ENCODE measurements at places on chromosomes 11 and 22.

GRCh38 chr11:69306821-69307220 lies 12.9 kb downstream of the MYEOV start:
- no peak for DNase-seq

DNA sequence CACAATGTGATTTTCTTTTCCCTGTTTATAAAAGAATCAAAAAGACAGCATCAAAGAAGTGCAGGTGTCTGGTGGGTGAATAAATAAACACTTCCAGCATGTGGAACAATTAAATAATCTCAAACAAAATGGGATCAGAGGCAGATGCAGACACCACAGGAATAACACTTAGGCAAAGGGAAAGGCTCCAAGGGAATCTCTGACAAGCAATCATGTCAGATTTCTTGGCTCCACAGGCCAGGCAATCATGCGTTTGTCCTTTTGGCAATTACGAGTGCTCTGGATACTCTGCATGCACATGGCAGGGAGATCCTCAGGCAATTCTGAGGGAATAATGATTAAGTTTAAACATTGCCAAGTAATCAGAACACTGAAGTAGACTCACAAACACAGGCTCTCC lies 403.5 kb upstream of the LUZP2 start:
- no peak for DNase-seq

DNA sequence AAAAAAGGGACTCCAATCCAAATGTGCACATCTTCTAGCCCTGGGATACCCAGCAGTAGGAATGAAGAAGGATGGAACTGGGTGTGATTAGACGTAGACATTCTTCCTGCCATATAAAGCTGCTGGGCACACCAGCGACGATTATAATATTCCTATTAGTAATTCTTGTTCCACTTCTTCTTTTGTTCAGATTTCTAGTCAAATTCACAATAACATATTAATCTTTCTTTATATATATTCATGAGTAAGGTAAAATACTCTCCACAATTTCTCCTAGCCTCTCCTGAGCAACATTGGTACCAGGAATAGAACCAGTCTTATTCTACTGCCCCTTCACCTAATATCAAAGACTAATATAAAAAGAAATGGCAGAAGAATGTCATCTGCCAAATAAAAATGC lies at the start of gene OR52E8:
TSS of gene OR52E8 (minus strand) at position 101 of the 400 bp plus-strand sequence. CDS start at position 101, 0 bp downstream.
- DNase-seq, result no peak

DNA sequence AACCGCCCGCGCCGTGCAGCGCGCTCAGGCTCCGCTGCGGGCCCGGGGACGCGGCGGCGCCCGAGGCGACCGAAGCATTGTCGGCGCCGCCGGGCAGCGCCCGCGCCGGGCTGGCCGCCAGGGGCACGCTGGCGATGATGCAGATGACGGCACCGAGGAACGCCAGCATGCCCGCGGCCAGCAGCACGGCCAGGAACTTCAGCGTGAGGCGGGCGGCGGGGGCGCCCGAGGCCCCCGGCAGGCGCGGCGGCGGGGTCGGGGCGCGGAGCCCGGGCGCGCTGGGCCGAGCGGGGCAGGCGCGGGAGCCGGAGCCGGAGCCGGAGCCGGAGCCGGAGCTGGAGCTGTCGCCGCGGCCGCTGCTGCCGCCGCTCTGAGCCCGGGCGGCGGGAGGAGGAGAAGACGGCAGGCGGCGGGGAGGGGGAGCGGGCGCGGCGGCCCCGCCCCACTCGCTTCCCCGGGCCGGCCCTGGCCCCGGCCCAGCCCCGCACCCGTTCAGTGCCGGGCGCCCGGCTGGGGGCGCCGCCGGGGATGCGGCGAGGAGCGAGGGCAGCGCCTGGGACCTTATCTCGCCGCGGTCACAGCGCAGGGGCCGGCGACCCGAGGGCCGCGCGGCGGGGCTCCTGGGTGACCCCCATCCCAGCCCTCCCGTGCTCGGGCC lies at the start of gene NPTXR:
TSS of gene NPTXR (minus strand) at position 372 of the 658 bp plus-strand sequence.
- DNase-seq, result peak; percentile 56

DNA sequence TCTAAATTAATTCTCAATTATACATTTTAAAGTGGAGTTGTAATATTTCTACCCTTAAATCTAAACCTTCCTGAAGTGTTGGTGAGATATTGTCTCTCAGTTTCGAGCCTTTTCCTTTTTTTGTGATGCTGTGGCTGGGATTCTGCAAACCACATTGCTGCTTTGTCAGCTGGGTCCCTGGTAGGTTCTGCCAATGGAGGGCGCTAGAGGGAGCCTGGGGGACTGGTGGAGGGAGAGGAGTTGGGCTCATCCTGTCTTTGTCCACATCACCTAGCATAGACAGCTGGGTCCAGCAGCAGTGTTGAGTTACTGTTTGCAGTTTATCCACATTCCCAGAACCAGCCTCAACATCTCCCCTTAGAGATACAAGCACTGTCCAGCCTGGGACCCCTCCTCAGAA lies 41.0 kb downstream of the TRAF6 start:
- DNase-seq, result peak; percentile 27

DNA sequence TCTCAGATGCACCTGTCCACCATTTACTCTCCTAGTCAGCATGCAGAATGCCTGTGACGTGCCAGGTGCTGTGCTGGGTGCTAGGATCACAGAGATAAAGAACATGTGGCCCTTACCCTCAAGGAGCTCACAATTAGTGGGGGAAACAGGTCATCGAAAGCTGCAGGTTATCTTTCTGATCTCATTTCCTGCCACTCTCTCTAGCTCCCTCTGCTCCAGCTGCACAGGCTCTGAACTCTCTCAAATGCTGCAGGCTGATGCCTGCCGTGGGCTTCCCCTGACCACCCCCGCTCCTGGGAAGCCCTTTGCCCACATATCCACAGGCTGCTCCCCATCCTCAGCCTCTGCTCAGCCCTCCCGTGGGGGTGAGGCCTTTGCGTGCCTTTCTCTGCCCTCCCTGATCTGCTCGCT lies 29.6 kb downstream of the SHANK3 start:
- no peak for DNase-seq

GRCh38 chr22:48099671-48100070 lies 1337.2 kb downstream of the TBC1D22A start:
- DNase-seq, result no peak

GRCh38 chr11:110112457-110112856 lies 19.3 kb downstream of the ZC3H12C start:
- DNase-seq, result no peak

DNA sequence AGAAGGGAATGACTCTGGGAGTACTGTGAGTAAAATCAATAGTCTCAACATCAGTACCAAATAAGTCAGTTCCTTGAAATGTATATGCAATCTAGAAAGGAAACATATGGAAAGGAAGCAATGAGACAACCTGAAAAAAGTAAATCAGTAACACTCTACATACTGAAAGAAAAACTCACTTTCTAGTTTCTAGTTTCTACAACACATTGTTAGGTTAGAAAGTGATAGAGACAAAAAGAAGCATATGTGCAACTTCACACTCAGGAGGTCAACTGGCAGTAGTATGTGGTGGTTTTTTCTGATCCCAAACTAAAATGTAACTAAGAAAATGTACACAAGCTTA lies 156.5 kb upstream of the SOX6 start:
- no peak for DNase-seq

DNA sequence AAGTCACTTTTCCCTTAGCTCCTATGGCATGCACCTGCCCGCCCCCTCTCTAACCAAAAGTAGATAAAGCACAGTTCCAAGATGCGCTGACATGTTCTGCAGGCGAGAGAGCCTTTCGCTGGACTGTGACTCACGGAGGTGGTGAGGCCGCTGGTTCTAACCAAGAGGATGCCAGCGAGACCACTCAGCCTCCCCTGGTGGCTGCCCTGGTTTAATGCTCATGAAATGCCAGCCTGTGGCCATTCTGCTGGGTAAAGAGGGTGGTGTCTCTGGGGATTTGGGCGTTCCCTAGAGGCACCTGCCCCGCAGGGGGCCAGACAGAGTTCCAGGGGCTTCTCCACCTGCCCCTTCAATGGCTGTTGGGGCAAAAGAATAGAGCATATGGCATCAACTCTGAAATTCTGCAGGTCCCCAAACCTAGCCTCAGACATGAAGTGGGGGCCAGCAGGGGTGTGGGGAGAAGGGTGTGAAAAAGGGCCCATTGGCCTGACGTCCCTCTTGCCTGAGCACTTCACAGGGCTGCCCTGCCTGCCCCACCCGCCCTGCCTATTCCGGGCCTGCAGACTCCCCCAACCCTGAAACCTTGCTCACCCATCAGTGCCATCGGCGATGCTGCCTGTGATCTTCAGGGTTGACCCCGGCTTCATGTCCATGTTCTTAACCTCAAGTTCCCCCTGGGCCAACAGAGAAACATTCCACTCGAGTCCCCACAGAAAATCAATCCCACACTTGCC lies 8.5 kb downstream of the LGALS2 start:
- peak; percentile 36 for DNase-seq
